Dorsolateral prefrontal cortex (tissue), 122 donors: ENCODE measurements at places on chromosomes 1 and 21. TPM values are rescaled to one million over a fixed set of nuclear protein-coding genes. Genes with fewer than 3 reads are reported as not detected.

The CHIA gene
- total RNA-seq, result not detected

The CDA gene
- 5.2 TPM for total RNA-seq

The MROH9 gene
- total RNA-seq, result not detected

The OR10Z1 gene
- not detected for total RNA-seq

The SEMA4A gene
- total RNA-seq, result 30.6 TPM

The IL20 gene
- total RNA-seq, result not detected

The NTNG1 gene
- 14.0 TPM for total RNA-seq

The DCST2 gene
- 0.67 TPM for total RNA-seq

The TNFSF18 gene
- 1.1 TPM for total RNA-seq

The MFAP2 gene
- total RNA-seq, result not detected

The SLC25A34 gene
- total RNA-seq, result 4.4 TPM

The AKR7A3 gene
- total RNA-seq, result 4.9 TPM

The AMY1B gene
- total RNA-seq, result not detected

The LAPTM5 gene
- 32.1 TPM for total RNA-seq

The CSF3R gene
- 8.8 TPM for total RNA-seq

The FNDC10 gene
- total RNA-seq, result 27.9 TPM

The WARS2 gene
- 8.5 TPM for total RNA-seq

The NBPF19 gene
- total RNA-seq, result 14.0 TPM

The NIPAL3 gene
- total RNA-seq, result 128 TPM

The LCE1B gene
- not detected for total RNA-seq

The GBP2 gene
- total RNA-seq, result 10.0 TPM

The CELA2A gene
- not detected for total RNA-seq

The SLC16A1 gene
- total RNA-seq, result 53.8 TPM

The MTARC2 gene
- 29.6 TPM for total RNA-seq

The ARHGAP30 gene
- total RNA-seq, result 4.0 TPM

The LCE3D gene
- not detected for total RNA-seq

The GUCA2B gene
- total RNA-seq, result not detected

The SYNJ1 gene
- total RNA-seq, result 61.7 TPM

The FAM163A gene
- total RNA-seq, result 2.0 TPM

The PROX1 gene
- 34.5 TPM for total RNA-seq

The CFAP298 gene
- total RNA-seq, result 27.5 TPM

The AK5 gene
- 201 TPM for total RNA-seq

The AXDND1 gene
- 0.49 TPM for total RNA-seq

The USP33 gene
- total RNA-seq, result 118 TPM

The CFHR5 gene
- total RNA-seq, result not detected

The GLMP gene
- total RNA-seq, result 16.0 TPM

The MYOG gene
- not detected for total RNA-seq

The HSPB7 gene
- 2.6 TPM for total RNA-seq

The FAM78B gene
- 20.9 TPM for total RNA-seq

The RNPC3 gene
- 68.4 TPM for total RNA-seq

The KMO gene
- total RNA-seq, result 0.70 TPM

The PLA2G4A gene
- total RNA-seq, result 7.3 TPM

The INKA2 gene
- total RNA-seq, result 61.0 TPM

The COL8A2 gene
- total RNA-seq, result 2.7 TPM

The PRKAA2 gene
- total RNA-seq, result 14.6 TPM

The ADCY10 gene
- total RNA-seq, result 1.6 TPM

The TMEM52 gene
- total RNA-seq, result 3.1 TPM

The OR11L1 gene
- not detected for total RNA-seq

The MYBPH gene
- total RNA-seq, result 0.63 TPM

The SOX13 gene
- 31.0 TPM for total RNA-seq

The THEM5 gene
- total RNA-seq, result 0.49 TPM

The MYCL gene
- total RNA-seq, result 1.6 TPM

The KIF26B gene
- total RNA-seq, result 9.5 TPM
